CD4-positive, CD25-positive, alpha-beta regulatory T cell (primary cell): ENCODE measurements at places on chromosomes 11 and 22. TPM values are rescaled to one million over a fixed set of nuclear protein-coding genes. Genes with fewer than 3 reads are reported as not detected.

OR4D5 gene
- not detected for polyA plus RNA-seq

CTTN gene
- polyA plus RNA-seq, result not detected

DNA sequence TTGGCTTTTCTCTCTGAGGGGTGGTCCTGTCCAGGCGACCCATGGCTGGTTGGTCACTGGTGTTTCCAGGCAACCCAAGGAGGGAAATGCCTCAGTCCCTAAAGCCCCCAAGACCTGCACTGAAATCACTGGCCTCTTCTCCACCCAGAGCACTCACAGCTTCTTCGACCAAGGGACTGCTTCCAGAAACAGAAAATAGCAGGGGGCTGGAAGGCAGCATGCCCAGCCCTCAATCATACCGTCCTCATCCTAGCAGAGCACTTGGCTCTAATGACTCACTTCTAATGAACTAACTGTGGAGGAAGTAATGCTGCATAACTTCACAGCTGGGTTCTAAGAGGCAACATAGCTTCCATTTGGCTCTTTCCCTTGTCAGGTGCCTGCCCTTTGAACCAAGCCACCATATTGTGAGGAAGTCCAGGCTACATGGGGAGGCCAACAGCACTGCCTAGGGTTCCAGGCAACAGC lies 27.6 kb downstream of the DKK3 start:
- DNase-seq, result no peak

- no peak for DNase-seq
These were observed 16.5 kb downstream of the HIPK3 start for GRCh38 chr11:33273656-33274055.

GRCh38 chr11:76714493-76714892 lies 43.9 kb upstream of the LRRC32 start:
- no peak for DNase-seq

GRCh38 chr22:50563413-50564160 lies 868 bp upstream of the SYCE3 start:
- DNase-seq, result no peak

DNA sequence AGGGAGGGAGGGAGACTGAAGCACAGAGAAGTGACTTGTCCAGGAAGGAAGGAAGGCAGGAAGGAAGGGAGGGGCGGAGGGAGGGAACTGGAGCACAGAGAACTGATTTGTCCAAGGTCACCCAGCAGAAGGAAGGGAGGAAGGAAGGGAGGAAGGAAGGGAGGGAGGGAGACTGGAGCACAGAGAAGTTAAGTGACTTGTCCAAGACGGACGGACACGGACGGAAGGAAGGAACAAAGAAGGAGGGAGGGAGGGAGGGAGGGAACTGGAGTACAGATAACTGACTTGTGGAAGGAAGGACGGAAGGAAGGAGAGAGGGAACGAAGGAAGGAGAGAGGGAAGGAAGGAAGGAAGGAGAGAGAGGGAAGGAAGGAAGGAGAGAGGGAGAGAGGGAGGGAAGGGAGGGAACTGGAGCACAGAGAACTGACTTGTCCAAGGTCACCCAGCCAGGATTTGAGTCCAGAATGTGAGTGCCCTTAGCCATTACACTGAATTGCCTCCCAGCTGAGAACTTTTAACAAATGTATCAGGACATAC lies 1.5 kb downstream of the SLC35F2 start:
- DNase-seq, result no peak

GRCh38 chr11:3859373-3859881 lies 4.0 kb downstream of the STIM1 start:
- no peak for DNase-seq

- no peak for DNase-seq
These were observed 570.6 kb upstream of the LARGE1 start for GRCh38 chr22:34490886-34491285.
